ENCODE measurements at places on chromosomes 12 and 14.

- peak; percentile 59 for DNase-seq
Observed at GRCh38 chr14:35122696-35123387, 490 bp downstream of the PRORP start.

DNA sequence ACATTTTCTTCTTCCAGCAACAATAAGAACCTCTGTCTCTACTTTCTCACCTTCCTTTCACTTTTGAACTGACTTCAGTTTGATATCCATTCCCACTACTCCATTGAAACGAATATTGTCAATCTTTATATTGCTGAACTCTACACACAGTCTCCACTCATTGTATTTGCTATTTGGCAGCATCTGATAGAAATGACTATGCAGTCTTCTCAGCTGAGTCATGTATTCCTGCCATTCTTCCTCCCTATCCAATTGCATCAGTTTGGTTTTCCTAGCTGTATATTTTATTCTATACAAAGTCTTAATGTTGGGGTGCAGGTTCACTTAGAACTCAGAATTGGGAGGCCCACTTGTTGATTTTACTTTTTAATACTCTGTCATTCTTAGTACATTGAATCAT is 107.5 kb upstream of the CPNE8 start:
- DNase-seq: no peak

DNA sequence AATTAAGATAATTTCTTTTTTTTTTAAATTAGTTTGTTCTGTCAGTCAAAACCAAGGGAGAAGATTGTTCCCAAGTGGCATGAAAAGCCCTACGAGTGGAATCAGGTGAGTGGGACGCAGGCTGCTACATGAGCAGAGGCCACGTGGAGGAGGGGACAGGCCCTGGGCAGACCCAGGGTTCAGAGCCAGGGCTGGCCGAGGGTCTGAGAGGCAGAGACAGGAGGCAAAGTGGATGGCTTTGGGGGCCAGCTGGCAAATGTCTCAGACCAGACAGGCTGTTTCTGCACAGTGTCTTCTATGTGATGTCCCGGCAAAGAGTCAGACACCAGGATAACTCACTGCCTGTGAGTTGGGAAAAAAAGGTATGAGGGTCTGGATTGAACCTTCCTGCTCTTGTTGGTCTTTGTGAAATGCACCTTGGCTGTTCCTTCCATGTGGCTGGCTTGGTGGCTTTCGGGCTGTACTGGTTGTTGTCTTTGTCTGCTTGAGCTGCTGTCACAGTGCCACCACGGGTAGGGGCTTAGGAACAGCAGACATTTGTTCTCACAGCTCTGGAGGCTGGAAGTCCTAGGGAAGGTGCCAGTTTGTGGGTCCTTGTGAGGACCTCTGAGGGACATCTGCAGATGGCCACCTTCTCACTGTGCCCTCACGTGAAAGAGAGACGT is 35.8 kb upstream of the ASPG start:
- no peak for DNase-seq

DNA sequence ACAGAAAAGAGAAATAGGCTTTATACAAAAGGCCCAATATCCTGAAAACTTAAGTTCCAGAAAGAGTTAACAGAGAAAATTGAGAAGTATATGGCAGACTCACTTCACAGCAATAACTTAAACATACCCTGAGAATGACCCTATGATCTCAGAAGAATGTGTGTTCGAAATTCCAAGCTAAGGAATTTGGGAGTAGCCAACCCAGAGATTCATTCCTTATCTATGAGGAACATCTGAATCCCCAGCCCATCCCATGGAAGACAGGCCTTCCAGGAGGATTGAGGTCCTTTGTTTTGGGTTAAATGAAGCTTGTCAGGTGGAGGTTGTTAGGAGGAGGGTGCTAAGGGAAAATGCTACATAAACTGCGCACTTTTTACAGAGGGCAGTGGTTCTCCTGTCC is 7.5 kb upstream of the SAV1 start:
- no peak for DNase-seq

DNA sequence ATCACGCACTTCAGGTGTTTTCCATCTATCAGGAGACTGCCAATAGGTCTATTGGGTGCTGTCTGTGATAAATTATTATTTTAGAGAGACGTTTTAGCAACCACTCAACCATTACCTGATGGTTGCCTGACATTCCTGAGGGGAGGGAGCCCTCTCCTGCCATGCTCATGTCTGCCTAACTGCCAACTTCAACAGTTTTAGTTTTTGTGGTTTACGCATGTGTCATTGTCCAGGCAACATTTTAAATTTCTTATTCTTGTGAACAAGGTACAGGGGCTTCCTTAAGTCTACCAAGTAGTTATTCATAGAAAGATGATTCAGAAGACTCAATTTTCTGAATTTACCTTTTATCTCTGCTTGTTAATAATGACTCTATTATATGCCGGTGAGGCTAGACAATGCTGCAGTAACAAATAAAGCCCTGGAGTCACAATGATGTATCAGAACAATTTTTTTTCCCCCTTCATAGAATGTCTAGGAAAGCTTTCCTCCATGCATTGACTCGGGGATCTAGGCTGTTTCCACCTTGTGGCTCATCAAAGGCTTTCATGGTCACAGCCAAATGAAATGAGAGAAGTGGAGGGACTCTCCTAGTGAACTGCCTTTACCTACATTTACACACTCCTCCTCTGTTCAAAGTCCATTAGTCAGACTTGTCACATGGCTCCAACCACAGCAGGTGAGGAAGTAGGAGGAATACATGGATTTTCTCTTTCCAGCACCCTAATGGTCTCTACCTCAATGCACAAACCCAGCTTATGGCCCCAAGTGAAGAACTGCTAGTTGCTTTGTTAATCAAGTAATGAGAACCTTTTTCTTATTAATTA is 225.8 kb downstream of the CRADD start:
- no peak for DNase-seq

- DNase-seq: no peak
Observed at GRCh38 chr14:40447017-40447416, 1014.8 kb upstream of the FBXO33 start.

Measured in HS-27A (cell line).